Thyroid gland (tissue), 4 donors: ENCODE measurements at places on chromosomes 1 and 21. TPM values are rescaled to one million over a fixed set of nuclear protein-coding genes. Genes with fewer than 3 reads are reported as not detected.

DNA sequence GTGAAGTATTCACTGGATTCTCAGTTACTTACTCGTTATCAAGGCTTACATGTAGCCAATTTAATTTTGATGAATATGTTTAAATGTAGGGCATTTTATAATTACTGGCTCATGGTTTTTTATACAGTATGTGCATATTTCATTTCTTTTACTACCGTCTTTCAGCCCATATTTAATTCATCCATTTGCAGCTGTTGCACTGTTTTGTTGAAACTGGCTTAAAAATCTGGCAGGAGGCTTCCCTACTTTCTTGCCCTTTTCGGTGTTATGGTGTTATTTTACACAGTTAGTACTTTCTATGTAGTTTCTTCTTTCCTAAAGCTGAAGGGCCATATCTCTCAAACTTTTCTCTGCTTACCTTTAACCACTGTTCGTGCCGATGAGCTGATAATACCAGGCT lies 54.2 kb downstream of the ITSN1 start:
- no peaks in the 10 kb centered on the region for H3K36me3 ChIP-seq
- DNase-seq = no peak
- H3K4me1 ChIP-seq = peaks cover 12% of the 10 kb centered on the region
- no peaks in the 10 kb centered on the region for H3K27me3 ChIP-seq
- H3K27ac ChIP-seq = no peak overlapping the region

- H3K27me3 ChIP-seq = no peaks in the 10 kb centered on the region
- H3K4me3 ChIP-seq = no peak overlapping the region
- DNase-seq = peak; percentile 84
- H3K4me1 ChIP-seq = peaks cover 32% of the 10 kb centered on the region
Observed at GRCh38 chr1:208043691-208044181, 132.8 kb upstream of the CD34 start.

SLC30A10 gene
- not detected for total RNA-seq

DNA sequence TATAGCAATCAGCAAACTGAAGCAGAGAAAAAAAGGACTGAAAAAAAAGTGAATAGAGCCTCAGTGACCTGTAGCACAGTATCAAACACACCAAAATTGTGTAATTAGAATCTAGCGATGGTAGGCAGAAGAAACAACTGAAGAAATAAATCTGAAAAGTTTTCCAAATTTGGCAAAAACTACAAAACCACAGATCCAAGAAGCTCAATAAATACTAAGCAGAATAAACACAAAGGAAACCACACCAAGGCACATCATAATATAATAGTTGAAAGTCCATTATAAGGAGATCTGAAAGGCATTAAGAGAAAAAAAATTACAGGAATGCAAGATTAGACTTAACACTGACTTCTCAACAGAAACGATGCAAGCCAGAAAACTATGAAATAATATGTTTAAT lies 7.1 kb upstream of the IL12RB2 start:
- no peak for DNase-seq
- H3K27ac ChIP-seq = no peak overlapping the region
- no peaks in the 10 kb centered on the region for H3K27me3 ChIP-seq
- H3K4me3 ChIP-seq = no peak overlapping the region
- no peaks in the 10 kb centered on the region for H3K4me1 ChIP-seq

RNF207 gene
- total RNA-seq = 63.5 TPM

GRCh38 chr1:192824511-192824910 lies 15.7 kb downstream of the RGS2 start:
- H3K36me3 ChIP-seq = no peaks in the 10 kb centered on the region
- H3K27me3 ChIP-seq = no peaks in the 10 kb centered on the region
- H3K4me1 ChIP-seq = no peaks in the 10 kb centered on the region
- DNase-seq = no peak
- H3K27ac ChIP-seq = no peak overlapping the region
- H3K4me3 ChIP-seq = no peak overlapping the region

- H3K4me1 ChIP-seq = peaks cover 10% of the 10 kb centered on the region
- no peak overlapping the region for H3K27ac ChIP-seq
- no peaks in the 10 kb centered on the region for H3K27me3 ChIP-seq
- DNase-seq = peak; percentile 5
Observed at GRCh38 chr1:117967477-117967876, 37.9 kb downstream of the WDR3 start.

DNA sequence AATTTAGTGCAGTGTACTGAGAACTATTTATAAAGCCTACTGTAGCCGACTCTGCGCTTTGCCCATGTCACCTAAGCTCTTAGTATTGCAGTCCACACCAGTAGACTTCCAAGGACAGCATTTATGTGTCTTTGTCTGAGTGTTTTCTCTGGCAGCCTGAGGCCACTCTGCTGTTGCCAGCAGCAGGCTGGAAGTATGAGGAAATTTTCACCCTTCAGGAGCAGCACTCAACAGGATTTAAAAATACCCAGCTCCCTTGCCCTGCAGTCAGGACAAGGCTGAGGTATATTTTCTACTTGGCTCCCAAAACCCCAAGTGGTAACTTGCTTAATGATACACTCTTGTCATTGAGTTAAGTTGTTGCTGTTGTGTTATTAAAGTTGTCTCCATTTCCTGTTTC lies 230.1 kb downstream of the SRGAP2C start:
- H3K27ac ChIP-seq = no peak overlapping the region
- H3K36me3 ChIP-seq = no peaks in the 10 kb centered on the region
- no peaks in the 10 kb centered on the region for H3K4me1 ChIP-seq
- H3K4me3 ChIP-seq = no peak overlapping the region
- DNase-seq = no peak

OR2G6 gene
- total RNA-seq = not detected

CFHR5 gene
- not detected for total RNA-seq

LY9 gene
- 2.1 TPM for total RNA-seq

DNA sequence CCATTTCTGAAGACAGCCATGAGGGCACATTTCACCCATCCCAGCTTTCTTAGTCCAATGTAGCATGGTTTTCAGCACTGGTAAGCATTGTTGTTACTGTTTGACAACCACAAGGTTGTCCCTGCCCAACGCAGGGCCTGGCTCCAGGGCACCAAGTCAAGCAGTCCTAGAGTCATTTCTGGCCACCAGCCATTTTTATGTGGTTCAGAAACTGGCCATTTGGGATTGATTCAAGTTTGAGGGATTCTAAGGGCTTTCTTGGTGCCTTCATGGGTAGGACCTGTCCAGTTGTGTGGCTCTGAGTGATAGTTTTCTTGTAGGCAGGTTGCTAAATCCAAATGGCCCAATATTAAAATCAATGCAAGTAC lies 535.4 kb upstream of the USP24 start:
- no peak for DNase-seq
- H3K4me3 ChIP-seq = no peak overlapping the region
- no peaks in the 10 kb centered on the region for H3K27me3 ChIP-seq
- H3K27ac ChIP-seq = no peak overlapping the region
- no peaks in the 10 kb centered on the region for H3K4me1 ChIP-seq

GRCh38 chr1:171814692-171815091 lies 26.6 kb upstream of the DNM3 start:
- no peak overlapping the region for H3K27ac ChIP-seq
- H3K27me3 ChIP-seq = no peaks in the 10 kb centered on the region
- DNase-seq = peak; percentile 46
- H3K4me3 ChIP-seq = no peak overlapping the region
- H3K36me3 ChIP-seq = no peaks in the 10 kb centered on the region
- peaks cover 14% of the 10 kb centered on the region for H3K4me1 ChIP-seq

CAPN9 gene
- not detected for total RNA-seq

GRCh38 chr1:147473733-147474049 lies 67.6 kb upstream of the BCL9 start:
- no peaks in the 10 kb centered on the region for H3K27me3 ChIP-seq
- DNase-seq = no peak
- H3K4me3 ChIP-seq = no peak overlapping the region
- H3K27ac ChIP-seq = no peak overlapping the region
